Activated CD4-positive, alpha-beta T cell treated with anti-CD3 and anti-CD28 coated beads for 1 hour (primary cell): ENCODE measurements at places on chromosomes 2 and 18.

DNA sequence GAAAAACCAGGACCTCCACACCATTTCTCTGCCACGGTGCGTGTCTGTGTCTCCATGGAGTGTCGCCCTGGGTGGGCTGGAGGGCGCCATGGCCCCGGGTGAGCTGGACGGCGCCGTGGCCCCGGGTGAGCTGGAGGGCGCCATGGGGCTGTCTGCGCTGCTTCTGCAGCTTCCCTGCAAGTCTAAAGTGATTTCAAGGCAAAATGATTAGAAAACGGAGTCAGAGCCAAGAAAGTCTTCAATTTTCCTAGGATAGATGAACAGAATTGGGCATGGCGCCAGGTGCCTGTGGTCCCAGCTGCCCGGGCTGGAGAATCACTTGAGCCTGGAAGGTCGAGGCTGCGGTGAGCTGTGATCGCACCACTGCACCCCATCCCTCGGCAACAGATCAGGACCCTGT is 27.7 kb upstream of the NFATC1 start:
- no peak for DNase-seq

DNA sequence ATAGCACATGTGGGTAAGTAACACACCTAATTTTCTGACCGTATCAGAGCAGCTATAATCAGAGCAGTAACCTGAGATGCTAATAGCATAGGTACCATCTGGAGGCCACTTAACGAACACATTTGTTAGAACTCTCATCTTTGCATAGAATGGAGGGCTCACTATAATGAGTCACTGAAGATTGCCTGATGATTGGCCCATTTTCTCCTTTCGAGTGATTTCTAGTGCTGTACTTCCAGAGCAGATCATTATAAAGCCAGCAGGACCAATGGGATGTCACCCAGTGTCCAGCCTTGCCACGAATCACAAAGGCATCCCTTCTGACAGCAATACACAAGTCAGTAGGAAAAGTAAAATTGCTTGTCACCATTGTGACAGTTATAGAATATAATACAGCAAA is 81.7 kb upstream of the REV1 start:
- DNase-seq = no peak

DNA sequence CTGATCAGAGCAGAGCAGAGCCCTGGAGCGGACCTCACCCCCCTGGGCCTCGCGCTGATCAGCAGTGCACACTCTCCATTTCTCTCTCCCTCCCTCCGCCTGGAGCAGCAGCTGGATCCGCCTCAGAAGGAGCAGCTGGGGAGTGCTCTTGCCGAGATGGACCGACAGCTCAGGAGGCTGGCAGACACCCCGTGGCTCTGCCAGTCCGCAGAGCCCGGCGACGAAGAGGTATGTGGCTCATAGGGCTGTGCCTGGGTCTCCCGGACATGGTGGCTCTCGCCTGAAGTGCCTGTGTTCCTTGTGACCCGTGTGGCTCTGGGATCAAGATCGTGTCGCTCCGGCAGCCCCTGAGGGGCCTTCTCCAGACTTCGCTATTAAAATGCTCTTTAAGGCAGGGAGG is 102.5 kb downstream of the USP40 start:
- no peak for DNase-seq

- DNase-seq = no peak
Measured at GRCh38 chr2:212843409-212844199, 305.0 kb upstream of the ERBB4 start.

DNA sequence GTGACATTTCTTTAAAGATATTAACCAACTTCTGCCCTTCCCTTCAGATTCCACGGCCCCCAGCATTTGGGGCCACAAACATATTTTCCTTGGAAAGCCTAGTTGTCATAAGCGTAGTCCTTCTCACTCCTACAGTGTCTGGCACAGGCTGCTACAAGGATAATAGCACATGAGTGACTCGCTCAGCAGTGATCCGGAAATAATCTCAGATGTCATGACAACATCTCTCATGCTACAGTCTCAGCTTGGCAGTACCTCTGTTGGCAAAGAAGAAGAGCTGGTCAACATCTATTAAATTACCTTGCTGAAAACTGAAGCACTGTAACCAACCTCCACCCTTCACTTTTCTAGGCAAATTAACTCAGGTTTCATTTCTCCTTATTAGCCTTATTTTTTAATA is 351.7 kb downstream of the RAD51AP2 start:
- no peak for DNase-seq

GRCh38 chr2:89831641-89832498 is 1140.4 kb downstream of the RPIA start:
- DNase-seq = no peak

GRCh38 chr2:73099486-73099885 is 13.3 kb downstream of the RAB11FIP5 start:
- DNase-seq = no peak

DNA sequence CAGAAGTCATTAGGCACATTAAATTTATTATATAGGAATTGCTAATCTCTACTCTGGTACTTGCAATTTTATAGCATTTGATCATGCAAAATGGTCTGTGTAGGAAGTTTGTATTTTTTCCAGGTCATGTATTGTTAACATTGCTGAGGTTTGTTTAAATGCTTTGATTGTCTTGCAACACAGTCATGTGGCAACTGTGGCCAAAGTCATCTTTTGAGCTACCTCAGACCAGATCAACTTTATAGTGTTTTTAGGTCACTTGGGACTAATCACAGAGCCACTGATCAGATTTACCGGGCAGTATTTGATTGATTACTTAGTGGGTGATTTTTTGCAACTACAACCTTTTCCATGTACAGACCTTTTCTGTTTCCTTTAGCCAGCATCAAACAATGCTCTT is 3.7 kb downstream of the SERPINB5 start:
- no peak for DNase-seq
